Dorsolateral prefrontal cortex (tissue), 122 donors: ENCODE measurements at places on chromosomes 12 and 14.

DNA sequence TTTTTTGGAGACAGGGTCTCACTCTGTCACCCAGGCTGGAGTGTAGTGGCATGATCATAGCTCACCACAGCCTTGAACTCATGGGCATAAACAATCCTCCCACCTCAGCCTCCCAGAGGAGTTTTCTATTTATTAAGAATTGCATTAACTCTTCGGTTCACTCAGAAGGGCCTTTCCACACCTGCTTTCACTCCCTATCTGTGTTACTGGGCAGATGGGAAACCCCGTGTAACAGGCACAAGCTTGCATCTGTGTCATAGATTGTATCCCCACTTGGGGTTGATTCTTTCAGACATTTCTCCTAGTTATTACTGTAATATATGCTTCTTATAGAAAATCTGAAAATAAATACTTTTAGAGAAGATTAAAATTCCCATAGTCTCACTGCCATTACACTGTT is 38.7 kb downstream of the STX2 start:
- no peak for DNase-seq

GRCh38 chr14:99233222-99234035 is 38.6 kb downstream of the BCL11B start:
- no peak for DNase-seq

DNA sequence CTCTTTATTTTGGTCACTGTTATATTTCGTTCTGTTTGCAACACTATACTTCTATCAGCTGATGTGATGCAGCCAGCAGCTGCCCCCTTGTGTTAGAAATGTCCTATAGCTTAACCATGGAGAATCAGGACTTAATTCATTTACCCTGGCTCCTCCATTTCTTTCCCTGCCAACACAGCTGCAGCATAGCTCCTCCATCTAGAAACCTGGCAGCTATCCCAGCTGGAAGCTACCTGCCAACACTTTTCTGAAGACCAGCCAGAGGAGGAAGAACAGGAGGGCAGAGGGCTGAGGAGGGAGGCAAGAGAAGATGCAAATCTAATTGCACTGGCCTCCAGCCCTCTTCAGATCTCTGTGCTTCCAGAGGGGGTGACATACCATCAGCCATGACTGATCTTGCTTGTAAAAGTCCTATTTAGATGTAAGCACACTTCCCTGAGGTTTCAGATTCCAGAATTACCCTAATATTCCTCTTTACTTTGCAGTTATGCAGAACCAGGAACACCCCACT is 156.8 kb upstream of the TMEM260 start:
- DNase-seq: peak; percentile 51

DNA sequence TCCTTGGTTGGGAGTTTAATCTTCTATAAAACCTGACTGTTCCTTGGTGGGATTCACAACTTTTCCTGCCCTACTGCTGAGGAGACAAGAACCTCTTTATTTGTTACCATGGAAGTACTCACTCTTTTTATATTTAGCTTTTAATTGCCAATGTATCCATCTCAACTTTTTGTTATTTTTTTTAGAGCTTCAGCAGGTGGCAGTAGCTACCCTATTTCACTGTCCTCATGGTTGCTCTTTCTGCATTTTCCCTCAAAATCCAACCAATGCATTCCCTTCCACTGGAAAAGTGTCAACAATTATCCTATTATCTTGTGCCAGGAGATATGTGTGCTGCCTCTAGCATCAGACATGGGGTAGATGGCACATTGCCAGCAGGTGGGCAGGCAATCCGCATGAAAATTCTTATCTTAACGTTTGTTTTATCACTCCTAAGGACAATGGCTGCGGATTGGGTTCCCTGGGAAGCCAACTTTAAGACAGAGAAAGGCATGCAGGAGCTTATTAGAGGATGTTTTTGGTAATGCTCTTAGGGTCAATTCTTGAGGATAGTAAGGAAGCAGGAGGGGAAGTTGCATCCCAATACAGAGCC is 406.4 kb downstream of the SNAPC1 start:
- no peak for DNase-seq

GRCh38 chr12:110354172-110354780 is 49.2 kb downstream of the ANAPC7 start:
- DNase-seq: no peak

DNA sequence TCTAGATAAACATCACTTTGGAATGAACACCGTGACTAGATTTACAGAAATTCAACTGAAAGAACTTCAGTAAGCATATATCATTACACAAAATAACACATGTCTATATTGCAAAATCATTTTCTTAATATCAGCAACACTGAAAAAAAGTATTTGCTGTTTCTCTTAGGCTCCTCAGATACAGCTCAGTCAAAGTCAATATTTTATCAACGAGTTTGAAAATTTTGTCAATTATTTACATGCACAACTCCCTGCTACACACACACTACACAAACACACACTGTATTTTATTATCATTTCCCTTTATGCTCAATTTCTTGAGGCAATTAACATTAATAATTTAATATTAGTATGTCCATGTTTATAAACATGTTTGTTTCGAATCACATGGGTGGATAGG is 3.8 kb downstream of the PZP start:
- no peak for DNase-seq

GRCh38 chr12:127024791-127025190 is 1242.2 kb upstream of the TMEM132C start:
- no peak for DNase-seq

DNA sequence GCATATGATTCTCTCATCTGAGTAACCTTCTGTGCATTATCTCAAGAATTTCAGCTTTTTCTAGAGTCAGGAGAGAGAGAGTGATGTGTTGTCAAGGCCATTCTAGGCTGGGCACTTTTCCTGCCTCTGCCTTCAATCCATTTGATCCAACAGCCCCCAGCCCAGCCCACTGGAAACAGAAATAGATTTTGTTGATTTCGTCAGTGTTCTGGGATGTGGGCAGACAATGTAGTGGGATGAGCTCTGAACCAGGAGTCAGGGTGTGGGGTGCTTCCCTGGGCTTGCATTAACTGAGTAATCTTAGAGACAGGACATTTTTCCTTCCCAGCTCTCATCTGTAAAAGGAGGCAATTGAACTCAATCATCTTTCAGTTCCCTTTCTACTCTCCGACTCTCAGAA is 42.5 kb upstream of the RPH3A start:
- no peak for DNase-seq

GRCh38 chr14:57508756-57509155 is 15.1 kb upstream of the CCDC198 start:
- DNase-seq: no peak

DNA sequence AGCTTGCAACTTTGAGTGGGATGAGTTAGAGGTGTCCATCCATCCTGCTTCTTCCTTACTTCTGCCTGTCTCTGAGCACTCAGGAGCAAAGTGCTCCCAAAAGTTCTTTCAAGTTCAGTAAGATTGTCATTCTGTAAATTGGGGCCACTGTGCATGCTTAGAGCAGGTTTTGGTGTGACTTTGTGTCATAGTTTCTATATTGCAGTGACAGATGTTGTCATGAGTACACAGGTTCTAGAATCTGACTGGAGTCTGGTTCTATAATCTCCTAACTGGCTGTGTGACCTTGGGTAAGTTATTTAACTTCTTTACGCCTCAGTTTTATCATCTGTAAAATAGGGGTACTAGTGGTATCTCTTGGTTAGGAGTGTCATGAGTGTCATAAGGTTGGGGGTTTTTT is 202.7 kb upstream of the BCL2L14 start:
- no peak for DNase-seq

- no peak for DNase-seq
These were observed 342.3 kb downstream of the ZFP36L1 start for GRCh38 chr14:68450391-68451120.

GRCh38 chr12:99959549-99960170 is 25.1 kb downstream of the ANKS1B start:
- DNase-seq: no peak

- DNase-seq: no peak
These were observed 18.0 kb downstream of the ACIN1 start for GRCh38 chr14:23076785-23077408.

DNA sequence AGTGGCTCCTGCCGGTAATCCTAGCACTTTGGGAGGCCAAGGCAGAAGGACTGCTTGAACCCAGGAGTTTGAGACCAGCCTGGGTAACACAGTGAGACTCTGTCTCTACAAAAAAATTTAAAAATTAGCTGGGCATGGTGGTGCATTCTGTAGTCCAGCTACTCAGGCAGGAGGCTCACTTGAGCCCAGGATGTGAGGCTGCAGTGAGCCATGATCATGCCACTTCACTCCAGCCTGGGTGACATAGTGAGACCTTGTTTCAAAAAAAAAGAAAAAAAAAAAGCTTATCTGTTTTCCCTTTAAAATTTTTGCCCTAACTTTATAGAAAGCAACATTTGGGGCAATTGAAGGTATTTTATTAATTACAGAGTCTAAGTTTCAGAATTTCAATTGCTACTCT is 486.0 kb downstream of the BCAT1 start:
- DNase-seq: no peak

- DNase-seq: no peak
These were observed 188.6 kb downstream of the KCNA5 start for GRCh38 chr12:5232291-5232690.

DNA sequence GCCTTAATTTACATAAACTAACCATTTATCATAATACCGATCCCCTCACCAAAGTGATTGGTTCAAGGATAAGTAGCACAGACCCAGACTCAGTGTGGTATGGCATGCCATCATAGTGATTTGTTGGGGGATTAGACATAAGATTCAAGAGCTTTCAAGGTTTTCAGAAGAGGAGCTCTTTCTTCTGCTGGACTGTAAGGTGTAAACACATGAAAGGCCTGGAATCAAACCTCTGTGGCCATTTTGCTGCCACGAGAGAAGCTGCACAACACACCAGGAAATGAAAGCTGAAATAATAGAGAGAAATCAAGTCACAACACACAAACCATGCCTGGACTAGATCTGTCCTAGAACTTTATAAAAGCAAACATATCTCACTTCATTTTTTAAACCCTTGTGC is 30.8 kb downstream of the BTG1 start:
- no peak for DNase-seq

DNA sequence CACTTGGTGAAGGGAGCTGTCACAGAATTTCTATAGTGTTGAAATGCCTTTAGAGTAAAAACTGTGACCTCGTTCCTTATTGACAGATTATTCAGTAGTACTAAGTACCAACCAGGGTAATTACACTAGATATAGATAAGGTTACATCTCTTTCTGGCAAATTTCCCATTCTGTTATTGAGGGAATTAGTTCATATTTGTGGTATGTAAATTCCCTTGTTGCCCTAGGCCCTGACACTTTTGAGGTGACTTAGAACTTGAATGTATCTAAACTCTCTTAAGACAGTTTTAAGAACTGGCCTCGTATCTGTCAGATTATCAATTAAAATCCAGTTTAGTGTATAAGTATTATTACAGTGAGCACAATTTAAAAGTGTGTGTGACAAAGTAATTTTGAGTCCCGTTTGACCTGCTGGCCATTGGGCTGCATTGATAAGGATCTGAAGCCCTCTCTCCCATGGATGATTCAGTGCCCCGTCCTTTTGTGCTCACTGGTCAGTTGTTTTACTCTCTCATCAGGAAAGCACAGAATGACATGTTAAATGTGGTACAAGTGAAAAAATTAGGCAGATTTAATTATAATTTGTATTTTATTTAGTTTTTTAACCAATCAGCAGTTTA is 123.2 kb downstream of the GPR135 start:
- DNase-seq: no peak

- peak; percentile 47 for DNase-seq
These were observed 54.7 kb downstream of the DYNC1H1 start for GRCh38 chr14:102019006-102019540.

DNA sequence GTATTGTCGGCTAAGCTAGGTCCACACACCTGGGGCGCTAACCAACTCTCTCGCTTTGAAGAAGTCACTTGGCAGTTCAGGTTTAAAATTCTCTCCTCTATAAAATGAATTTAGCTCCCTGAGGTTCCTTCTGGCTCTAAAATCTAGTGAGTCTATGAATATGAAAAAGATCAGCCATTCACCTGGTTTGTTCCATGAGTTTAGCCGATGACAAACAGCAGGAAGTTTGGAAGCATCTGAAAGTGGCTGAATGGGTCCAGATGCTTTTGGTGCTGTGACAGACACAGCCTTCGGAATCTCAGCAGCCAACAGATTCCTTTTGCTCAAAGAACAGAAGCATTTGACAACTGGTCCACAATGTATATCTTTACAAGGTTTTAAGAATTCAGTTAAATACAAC is 73.4 kb upstream of the FOXN3 start:
- no peak for DNase-seq

- no peak for DNase-seq
These were observed 100.5 kb downstream of the EXOC5 start for GRCh38 chr14:57168138-57168679.

- no peak for DNase-seq
These were observed 8.6 kb downstream of the SLC38A6 start for GRCh38 chr14:60989599-60989998.

- no peak for DNase-seq
These were observed 272.0 kb downstream of the SSPN start for GRCh38 chr12:26467351-26467750.

DNA sequence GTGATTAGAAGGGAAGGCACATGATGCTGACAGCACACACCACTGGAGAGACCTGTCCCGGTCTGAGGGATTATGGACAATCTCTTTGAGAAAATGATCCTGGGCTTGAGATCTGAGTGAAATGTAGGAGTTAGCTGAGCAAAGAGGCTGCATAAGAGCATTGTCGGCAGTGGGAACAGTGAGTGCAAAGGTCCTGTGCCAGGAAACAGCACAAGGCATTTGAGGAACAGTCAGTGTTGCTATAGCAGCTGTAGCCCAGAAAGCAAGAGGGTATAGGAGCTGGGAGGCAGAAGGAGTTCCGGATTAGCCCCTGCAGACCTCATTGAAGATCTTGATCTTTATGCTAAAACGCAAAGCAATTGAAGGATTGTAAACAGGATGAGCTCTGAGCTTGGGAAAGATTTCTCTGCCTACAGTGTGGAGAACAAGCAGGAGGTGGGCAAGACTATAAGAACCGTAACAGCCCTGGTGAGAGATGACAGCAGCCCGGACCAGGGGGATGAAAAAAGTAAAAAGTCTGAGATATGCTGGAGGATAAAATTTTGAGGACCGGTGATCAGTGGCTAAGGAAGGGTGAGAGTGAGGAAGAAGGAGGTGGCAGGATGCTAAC is 28.5 kb downstream of the CFL2 start:
- no peak for DNase-seq

DNA sequence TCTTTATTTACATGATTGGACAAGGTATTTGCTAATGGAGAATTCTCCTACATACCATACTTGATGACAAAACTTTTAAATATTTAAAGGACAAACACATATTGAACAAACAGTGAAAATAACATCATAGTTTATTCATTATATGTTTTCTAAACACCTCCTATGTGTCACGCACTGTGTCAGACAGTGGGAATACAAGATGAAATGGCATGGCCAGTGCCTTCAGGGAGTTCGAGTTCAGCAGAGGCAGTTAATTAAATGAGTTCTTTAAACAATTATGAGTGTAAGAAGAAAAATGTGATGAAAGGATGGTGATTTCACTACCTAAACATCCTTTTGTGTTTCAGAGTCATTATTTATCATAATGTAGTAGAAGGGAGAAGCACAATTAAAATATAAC is 159.8 kb downstream of the KCNH5 start:
- no peak for DNase-seq

DNA sequence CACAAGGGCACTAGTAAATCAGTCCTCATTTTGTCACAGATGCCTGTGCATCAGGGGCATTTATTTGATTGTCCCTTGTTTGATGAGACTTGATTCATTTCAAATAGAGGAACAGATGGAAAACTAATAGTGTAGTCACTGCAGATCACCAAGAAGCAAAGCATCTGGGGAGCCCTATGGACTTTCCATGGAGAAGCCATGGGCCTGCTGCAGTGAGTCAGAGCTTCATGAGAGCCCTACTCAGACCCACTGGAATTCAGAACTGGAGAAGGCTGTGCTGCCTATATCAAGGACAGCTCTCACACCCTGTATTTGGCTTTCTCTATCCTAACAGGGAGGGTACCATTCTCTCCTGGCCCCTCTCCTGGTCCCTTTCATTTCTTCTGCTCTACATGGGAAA is 126.2 kb downstream of the GRIP1 start:
- no peak for DNase-seq
